ENCODE measurements at places on chromosomes 1 and 21. TPM values are rescaled to one million over a fixed set of nuclear protein-coding genes. Genes with fewer than 3 reads are reported as not detected.

- no peak for DNase-seq
- H3K4me3 ChIP-seq, result no peak overlapping the region
- H3K36me3 ChIP-seq, result no peaks in the 10 kb centered on the region
- H3K27me3 ChIP-seq, result no peaks in the 10 kb centered on the region
Measured at GRCh38 chr1:23897083-23897482, 16.1 kb downstream of the CNR2 start.

Gene ATP5PO
- 693 TPM for total RNA-seq

Gene TRIM46
- 0.20 TPM for total RNA-seq

DNA sequence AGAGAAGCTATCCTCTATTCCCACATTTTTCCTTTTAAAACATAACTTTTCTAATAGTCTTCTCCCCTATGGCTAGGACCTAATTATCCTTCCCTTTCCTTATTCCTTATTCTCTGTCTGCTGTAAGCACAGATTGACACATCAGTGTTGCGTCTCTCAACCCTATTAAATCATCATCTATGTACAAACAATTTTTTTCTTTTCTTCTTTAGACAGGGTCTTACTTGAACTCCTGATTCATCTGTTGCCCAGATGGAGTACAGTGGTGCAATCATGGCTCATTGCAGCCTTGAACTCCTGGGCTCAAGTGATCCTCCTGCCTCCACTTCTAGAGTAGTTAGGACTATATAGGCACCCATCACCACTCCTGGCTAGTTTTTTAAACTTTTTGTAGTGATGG, 8.3 kb downstream of the KLHDC9 start:
- H3K4me1 ChIP-seq, result no peaks in the 10 kb centered on the region
- H3K27me3 ChIP-seq, result no peaks in the 10 kb centered on the region
- no peak overlapping the region for H3K4me3 ChIP-seq
- H3K36me3 ChIP-seq, result peaks cover 12% of the 10 kb centered on the region

DNA sequence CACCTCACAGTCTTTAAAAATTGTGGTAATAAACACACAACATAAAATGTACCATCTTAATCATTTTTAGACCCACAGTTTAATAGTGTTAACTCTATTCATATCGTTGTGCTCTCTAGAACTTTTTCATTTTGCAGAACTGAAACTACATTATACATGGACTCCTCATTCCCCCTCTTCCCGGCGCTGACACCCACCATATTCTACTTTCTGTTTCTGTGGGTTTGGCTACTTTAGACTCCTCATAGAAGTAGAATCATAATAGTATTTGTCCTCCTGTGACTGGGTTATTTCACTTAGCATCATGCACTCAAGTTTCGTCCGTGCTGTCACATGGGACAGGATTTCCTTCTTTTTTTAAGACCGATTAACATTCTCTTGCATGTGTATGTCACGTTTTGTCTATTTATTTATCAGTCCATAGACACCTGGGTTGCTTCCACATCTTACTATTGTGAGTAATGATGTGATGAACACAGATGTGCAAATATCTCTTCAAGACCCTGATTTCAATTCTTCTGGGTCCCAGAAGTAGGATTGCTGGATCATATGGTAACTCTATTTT, 62.9 kb upstream of the TMPRSS2 start:
- no peak for DNase-seq
- no peaks in the 10 kb centered on the region for H3K27me3 ChIP-seq
- no peak overlapping the region for H3K27ac ChIP-seq

DNA sequence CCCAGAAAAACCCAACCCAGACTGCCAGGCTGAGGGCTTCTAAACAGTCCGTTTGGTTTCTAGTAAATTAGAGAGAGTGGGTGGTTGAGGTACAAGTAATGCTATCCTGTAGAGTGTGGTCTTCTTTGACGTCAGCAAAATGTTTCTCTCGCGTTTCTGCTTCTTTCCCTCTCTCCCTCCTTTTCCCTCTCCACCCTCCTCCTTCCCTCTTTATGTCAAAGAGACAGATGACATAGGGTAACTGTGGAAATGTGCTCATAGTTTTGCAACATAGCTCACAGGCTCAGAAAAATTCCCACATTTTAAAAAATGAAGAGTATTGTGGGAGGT, 158.3 kb downstream of the TOMM20 start:
- H3K36me3 ChIP-seq, result no peaks in the 10 kb centered on the region
- H3K4me3 ChIP-seq, result no peak overlapping the region
- H3K27me3 ChIP-seq, result no peaks in the 10 kb centered on the region

DNA sequence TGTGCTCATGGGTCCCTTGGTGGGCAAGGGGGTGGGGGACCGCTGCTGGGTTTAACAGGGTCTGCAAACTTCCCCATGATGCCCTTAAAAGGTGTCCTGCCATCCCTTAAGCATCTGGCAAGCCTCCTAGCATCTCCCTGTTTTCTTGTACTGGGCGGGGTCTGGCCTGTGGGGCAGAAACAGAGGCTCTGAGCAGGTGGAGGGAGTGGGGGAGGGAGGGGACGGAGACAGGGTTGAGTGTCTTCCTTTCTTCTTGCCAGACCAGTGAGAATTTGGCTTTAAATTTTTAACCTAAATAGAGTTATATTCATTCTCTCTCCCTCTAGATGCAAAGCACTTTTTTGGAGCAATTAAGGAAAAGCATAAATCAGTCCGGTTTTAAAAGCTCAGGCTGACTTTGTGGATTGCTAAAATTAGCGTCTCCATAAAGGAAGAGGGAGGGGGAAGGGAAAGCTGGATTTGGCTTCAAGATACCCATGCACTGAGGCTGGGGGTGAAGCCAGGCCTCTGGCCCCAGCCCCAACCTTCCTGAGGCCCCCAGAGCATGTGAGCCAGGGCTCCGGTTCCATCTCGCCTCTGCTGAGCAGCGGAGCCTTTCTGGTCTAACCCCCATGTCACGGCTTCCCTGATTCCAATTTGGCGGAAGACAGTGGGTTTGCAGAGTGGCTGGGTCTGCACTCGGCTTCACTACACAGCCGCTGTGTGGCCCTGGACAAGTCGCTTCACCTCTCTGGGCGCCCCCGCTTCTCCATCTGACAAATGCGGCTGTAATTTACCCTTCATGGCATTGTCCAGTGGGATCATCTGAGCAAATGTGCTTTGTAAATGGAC, 25.3 kb downstream of the IGSF21 start:
- H3K27me3 ChIP-seq, result no peaks in the 10 kb centered on the region
- H3K4me3 ChIP-seq, result no peak overlapping the region
- no peak for DNase-seq
- no peaks in the 10 kb centered on the region for H3K36me3 ChIP-seq
- no peaks in the 10 kb centered on the region for H3K4me1 ChIP-seq

DNA sequence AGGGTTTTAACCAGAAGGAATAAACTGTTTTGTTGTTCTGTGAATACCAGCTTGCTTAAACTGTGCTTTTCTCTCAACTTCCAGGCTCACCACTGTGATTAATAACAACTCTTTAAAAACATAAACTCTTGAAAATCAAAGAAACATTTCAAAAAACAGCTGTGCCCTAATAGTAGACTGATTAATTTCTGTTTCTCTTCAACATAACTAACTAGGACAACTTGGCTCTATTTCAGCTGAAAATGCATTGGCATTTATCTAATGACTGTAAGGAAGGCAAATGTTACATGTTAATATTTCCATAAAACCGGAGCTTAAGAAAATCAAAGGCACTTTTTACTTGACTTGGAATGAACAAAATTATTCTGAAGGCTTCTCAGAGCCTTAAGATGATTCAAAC, 656.1 kb upstream of the NEGR1 start:
- no peak overlapping the region for H3K27ac ChIP-seq
- H3K27me3 ChIP-seq, result no peaks in the 10 kb centered on the region
- no peaks in the 10 kb centered on the region for H3K36me3 ChIP-seq
- no peak overlapping the region for H3K4me3 ChIP-seq
- no peaks in the 10 kb centered on the region for H3K4me1 ChIP-seq
- DNase-seq, result no peak

Gene RGS4
- 1.5 TPM for total RNA-seq

Gene CRABP2
- 2.5 TPM for total RNA-seq

DNA sequence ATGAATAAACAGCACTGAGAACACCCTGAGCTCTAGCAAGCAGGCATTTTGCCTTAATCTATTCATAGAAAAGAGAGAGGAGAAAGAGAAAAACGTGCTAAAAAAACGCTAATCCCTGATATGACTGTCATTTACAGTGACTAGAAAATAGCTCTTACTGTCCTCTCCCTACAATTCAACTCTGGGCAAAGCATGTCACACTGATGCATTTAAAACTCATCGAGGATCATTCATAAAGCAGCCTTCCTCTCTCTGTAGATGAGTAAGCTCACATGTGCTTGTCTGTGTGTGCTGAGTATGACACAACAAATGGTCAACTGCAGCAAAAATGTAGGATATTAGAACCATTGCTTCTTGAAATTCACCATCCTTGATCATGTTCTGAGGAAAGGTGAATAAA, 109.0 kb downstream of the SGIP1 start:
- H3K36me3 ChIP-seq, result no peaks in the 10 kb centered on the region
- no peak overlapping the region for H3K27ac ChIP-seq
- DNase-seq, result no peak
- H3K4me1 ChIP-seq, result no peaks in the 10 kb centered on the region

Gene GSTM5
- total RNA-seq, result 2.8 TPM

Gene MIB2
- 42.4 TPM for total RNA-seq

DNA sequence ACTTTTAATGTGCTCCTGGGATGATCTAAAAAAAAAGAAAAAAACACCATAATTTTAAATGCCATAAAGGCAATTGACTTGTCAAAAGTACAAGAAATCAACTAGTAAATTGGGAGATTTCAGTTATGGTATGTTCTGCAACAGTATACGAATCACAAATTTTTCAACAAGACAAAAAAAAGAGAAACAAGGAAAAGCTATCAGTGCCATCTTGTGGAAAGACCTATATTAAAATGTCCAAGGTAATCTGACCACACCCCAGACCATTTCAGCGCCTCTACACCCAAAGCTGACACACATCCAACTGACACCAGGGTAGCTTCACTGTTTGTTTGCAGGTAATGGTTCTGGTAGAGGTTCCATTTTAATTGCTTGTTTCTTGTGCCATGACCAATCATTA, 5.0 kb upstream of the DUSP23 start:
- no peak overlapping the region for H3K4me3 ChIP-seq
- H3K4me1 ChIP-seq, result no peaks in the 10 kb centered on the region
- DNase-seq, result no peak
- no peak overlapping the region for H3K27ac ChIP-seq
- no peaks in the 10 kb centered on the region for H3K36me3 ChIP-seq

Gene FAM167B
- 2.1 TPM for total RNA-seq

GRCh38 chr1:116356673-116357072, 16.4 kb upstream of the ATP1A1 start:
- H3K27ac ChIP-seq, result no peak overlapping the region
- H3K4me1 ChIP-seq, result no peaks in the 10 kb centered on the region
- DNase-seq, result no peak
- no peak overlapping the region for H3K4me3 ChIP-seq
- no peaks in the 10 kb centered on the region for H3K27me3 ChIP-seq

- no peak overlapping the region for H3K4me3 ChIP-seq
- H3K27ac ChIP-seq, result no peak overlapping the region
- no peaks in the 10 kb centered on the region for H3K27me3 ChIP-seq
- DNase-seq, result no peak
- H3K36me3 ChIP-seq, result no peaks in the 10 kb centered on the region
Measured at GRCh38 chr1:202205523-202206190, 12.1 kb downstream of the LGR6 start.

Gene GPR25
- not detected for total RNA-seq

Gene LMOD1
- 31.4 TPM for total RNA-seq

DNA sequence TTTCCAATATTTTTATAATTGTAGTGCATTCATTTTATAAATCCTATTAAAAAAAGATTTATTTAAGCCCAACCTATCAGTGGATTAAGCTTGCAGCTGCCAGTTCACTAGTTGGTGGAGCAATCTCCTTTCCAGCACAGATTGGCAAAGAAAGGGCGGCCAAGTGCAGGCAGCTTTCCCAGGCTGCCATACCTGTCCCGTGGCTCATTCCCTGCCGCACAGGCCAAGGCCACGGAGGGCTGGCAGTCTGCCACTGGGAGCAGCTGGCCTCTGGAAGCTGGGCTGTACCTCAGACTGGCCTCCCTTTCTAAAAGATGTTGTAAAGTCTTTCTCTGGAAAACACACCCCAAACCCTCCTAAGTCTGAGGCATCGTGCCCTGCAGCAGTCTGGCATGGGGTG, 74.2 kb downstream of the SIM2 start:
- no peaks in the 10 kb centered on the region for H3K4me1 ChIP-seq
- no peak overlapping the region for H3K4me3 ChIP-seq
- no peak overlapping the region for H3K27ac ChIP-seq

Gene ZFYVE9
- total RNA-seq, result 15.8 TPM

GRCh38 chr1:231872461-231872910, 245.9 kb downstream of the DISC1 start:
- no peak for DNase-seq
- H3K4me1 ChIP-seq, result peaks cover 8% of the 10 kb centered on the region
- H3K27me3 ChIP-seq, result no peaks in the 10 kb centered on the region
- no peak overlapping the region for H3K27ac ChIP-seq

DNA sequence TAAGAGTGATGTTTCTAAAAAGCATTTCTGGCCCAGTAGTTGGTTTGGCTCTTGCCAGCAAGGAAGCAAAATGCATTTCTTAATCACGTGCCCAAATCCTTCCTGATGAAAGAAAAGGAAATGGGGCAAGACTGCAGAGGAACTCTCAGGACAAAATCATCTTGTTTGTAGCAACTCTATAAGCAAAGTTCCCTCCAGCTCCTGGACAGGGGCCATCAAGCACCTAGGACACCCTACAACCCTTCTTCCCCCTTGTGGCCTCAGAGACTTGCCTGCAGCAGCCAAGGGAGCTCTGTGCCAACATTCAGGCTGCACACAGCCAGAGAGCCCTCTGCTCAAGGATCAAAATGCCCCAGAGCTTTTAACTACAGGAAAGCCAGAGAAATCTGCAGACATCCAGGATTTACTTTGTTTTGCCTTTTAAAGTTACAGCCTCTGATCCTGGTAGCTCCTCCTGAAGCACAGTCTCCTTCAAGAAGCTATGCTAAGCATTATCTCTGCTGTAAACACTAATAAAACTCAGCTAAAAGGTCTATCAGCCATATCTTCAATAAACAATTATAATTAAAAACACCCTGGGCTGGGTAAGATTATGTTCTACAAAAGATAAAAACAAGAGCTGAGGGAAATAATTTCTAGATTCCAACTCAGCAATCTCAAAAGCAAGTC, 105.0 kb downstream of the KIAA0319L start:
- H3K27me3 ChIP-seq, result no peaks in the 10 kb centered on the region
- peak; percentile 66 for DNase-seq
- peaks cover 50% of the 10 kb centered on the region for H3K36me3 ChIP-seq
- no peaks in the 10 kb centered on the region for H3K4me1 ChIP-seq
- H3K27ac ChIP-seq, result no peak overlapping the region

Gene CFH
- total RNA-seq, result 88.1 TPM

GRCh38 chr21:42002421-42002958, 7.7 kb downstream of the ZBTB21 start:
- H3K4me1 ChIP-seq, result no peaks in the 10 kb centered on the region
- H3K27me3 ChIP-seq, result no peaks in the 10 kb centered on the region
- H3K27ac ChIP-seq, result no peak overlapping the region

Gene TNFAIP8L2
- total RNA-seq, result 0.56 TPM

GRCh38 chr1:234544087-234544579, 65.2 kb upstream of the TARBP1 start:
- H3K4me3 ChIP-seq, result no peak overlapping the region
- no peaks in the 10 kb centered on the region for H3K4me1 ChIP-seq
- peak overlapping the region; percentile 99 for H3K27ac ChIP-seq
- no peaks in the 10 kb centered on the region for H3K36me3 ChIP-seq
- peak; percentile 84 for DNase-seq

Gene CGN
- 3.3 TPM for total RNA-seq

Gene OR2AJ1
- not detected for total RNA-seq

All from right atrium auricular region (tissue), 2 donors.